T-cell (primary cell): ENCODE measurements at places on chromosomes 6 and 20.

DNA sequence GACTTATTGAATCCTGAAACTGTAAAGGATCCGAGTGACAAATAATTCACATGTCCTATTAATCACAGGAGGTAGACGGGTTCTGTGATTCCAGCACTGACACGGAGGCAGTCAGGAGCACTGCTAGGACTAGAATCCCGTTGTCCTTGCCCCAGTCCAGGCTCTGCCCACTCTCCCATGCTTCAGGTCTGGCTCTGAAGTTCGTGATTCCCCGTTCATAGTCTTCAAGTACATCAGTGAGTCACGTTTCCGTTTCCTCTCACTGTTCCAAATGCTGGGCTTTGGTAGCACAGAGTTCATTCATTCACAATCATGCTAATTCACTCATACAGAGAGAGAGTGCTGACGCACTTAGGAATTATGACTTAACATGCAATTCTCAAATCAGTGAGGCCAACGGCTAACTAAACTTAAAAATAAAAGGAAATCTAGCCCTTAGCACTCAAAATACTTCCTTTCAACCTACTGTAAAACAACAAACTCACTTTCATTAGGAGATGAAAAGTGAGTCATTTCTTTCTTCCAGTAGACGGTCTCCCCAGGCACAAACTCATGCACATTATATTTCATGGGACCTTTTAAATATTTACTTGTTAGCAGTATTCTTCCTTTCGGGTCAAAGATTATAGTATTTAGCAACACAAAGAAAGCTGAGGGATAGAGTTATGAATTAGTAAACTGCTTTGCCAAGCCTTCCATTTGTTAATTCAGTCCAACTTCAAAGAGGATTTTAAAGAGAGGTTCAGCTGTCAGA is 94.0 kb upstream of the NHSL1 start:
- DNase-seq, result no peak

GRCh38 chr20:17023806-17024205 is 203.0 kb upstream of the PCSK2 start:
- no peak for DNase-seq

DNA sequence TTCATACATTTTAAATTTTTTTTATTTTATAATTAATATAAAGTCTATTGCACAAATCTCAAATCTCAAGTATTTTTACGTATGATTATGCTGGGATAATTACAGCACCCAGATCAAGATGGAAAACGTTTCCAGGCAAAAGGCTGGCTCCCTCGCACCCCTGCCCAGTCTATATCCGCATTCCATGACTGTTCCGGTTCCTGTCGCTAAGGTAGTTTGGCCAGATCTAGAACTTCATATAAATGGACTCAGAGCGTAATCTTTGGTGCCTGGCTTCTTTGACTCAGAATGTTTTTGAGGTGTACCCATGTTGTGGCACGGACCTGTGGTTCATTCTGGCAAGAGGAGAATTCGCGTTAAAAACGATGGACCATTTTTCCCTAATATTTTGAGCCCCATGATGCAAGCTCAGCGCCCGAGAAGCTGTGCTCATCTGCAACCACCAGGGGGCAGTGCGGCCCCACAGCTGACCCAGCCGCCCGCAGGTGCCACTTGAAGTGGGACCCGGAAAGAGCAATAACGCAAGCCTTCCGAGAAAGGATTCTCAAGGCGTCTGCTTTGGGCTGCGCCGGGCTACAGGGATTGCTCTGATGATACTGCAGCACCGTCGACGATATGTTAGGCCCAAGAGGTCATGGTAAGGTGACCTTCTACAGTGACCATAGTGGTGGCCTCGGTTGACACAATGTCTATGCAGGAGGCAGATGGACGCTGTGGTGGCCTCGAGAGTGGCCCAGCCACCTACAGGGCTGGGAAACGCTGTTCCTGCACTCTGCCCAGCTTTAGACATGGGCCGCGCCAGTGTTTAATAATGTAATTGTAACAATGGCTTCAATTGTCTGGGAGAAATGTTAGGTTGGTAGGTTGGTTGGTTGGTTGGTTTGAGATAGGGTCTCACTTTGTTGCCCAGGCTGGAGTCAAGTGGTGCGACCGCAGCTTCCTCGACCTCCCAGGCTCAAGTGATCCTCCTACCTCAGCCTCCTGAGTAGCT is 160.1 kb downstream of the ZMYND8 start:
- peak; percentile 66 for DNase-seq

DNA sequence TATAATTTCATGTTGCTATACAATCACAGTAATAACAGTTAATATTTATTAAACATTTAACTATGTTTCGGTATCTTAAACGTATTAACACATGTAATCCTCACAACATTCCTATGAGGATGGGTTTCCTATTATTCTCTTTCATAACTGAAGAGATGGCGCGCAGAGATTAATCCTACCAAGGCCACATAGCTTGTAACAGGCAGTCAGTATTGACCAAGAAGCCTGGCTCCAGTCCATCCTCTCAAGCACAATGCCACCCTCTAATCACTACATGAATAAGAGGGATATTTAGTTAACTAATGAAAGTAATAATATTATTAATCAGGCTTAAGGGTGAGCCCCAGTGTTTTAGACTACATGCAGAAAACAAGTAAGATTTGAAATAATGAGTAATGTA is 149.7 kb upstream of the SIM1 start:
- DNase-seq, result no peak

- no peak for DNase-seq
These were observed 371.6 kb downstream of the BCKDHB start for GRCh38 chr6:80478030-80478429.

DNA sequence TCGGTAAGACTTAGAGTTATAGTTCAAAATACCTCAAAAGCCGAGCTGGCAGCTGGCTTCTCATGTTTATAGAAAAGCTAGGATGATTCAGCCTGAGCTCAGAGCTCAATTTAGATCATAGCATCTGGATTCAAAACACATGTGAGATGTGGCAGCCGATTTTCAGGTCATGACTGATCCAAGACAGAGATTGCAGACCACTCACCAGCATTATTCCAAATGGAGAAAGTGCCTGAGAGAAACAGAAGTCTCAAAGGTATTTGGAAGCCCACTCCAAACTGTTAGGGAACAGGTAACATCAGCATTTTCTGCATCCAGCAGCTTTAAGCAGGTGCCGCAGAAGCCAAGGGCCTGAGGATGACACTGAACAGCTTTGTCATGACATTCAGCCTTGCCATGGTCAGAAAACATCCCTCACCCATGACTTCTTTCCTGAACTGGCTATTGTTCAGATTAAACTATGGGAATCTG is 102.2 kb downstream of the BACH2 start:
- DNase-seq, result no peak

- DNase-seq, result peak; percentile 52
These were observed at the start of gene PHACTR2 for GRCh38 chr6:143677891-143678791. PHACTR2 (plus strand) TSS chr6:143677965; CDS start chr6:143678164, 199 bp downstream.

GRCh38 chr20:4041748-4042411 is 26.5 kb upstream of the RNF24 start:
- no peak for DNase-seq

DNA sequence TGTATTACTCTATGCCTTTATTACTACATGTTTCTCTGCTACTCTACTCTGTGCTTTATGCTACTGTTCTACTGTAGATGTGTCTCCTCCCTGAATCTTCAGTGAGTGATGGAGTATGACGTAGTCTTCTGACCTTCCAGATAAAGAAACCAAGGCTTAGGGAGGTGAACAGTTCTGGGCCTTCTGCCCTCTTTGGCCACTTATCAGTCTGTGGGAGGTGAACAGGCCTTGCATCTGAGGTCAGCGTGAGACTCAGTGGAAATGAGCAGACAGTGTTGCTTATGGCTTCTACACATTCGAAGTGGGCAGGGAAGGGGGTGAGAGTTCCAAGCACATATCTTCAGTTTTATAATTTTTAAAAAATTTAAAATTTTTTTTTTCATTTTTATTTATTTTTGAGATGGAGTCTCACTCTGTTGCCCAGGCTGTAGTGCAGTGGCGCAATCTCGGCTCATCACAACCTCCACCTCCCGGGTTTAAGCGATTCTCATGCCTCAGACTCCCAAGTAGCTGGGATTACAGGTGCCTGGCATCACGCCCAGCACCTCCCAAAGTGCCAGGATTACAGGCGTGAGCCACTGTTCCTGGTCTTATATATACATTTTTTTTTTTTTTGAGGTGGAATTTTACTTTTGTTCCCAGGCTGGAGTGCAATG is 24.2 kb downstream of the MYBL2 start:
- no peak for DNase-seq

GRCh38 chr20:32536851-32537656 is 48.1 kb downstream of the NOL4L start:
- DNase-seq, result peak; percentile 59

GRCh38 chr6:85418059-85418458 is 31.8 kb upstream of the NT5E start:
- no peak for DNase-seq
